ENCODE measurements at places on chromosomes 7 and 10.

DNA sequence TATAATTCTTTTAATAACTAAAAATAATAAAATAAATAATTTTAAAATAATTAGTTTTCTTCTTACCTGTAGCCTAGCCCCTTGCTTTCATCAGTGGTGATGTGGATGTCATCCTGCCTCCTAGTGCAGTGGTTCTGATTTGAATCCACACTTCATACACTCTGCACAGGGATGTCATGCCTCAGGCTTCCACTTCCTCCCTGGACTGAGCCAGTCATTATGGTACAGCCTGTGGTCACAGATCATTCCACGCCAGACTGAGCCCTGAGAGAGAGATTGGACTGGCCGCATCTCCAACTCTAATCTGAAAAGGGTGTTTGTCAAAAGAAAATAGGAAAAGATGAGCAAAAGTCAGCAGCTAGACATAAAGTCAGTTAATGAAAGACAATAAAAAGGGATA lies 436.2 kb upstream of the IGFBP3 start:
- DNase-seq: no peak

- no peak for DNase-seq
Measured at GRCh38 chr7:3338161-3338560, 37.1 kb downstream of the SDK1 start.

DNA sequence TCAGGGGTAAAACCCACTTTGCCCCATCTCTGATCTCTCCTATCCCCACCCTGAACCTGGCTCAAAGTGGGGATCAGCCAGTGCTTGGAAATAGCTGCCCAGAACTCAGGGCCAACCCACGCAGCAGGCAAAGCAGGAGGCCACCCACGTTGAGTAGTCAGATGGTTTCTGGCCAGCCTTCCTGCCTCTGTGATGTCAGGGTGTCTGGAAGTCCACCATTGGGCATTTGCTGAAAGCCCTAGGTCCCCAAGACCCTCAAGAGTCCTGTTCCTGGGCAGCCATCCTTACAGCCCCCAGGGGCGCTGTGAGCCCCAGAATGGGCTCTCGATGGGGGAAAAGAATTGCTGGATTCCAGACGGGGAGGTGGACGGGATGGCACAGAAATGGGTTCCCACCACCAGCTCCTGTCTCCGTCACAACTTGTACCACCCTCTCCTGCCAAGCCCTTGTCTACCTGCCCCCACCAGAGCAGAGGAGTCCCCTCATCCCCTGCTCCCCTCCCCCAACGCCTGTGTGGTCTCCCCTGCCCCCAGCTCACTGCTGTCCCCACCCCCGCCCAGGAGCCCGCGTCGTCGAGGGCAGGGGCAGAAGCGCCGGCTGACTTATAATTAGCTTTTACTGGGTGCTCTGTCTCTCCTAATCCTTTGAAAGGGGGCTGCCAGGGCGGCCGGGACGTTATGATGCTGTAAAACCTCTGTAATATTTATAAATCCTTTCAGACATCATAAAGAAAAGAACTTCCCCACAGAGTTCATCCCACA lies 3.9 kb downstream of the MYL10 start:
- no peak for DNase-seq

- DNase-seq: peak; percentile 41
Measured at GRCh38 chr10:35447693-35448407, 111.5 kb downstream of the CCNY start.

DNA sequence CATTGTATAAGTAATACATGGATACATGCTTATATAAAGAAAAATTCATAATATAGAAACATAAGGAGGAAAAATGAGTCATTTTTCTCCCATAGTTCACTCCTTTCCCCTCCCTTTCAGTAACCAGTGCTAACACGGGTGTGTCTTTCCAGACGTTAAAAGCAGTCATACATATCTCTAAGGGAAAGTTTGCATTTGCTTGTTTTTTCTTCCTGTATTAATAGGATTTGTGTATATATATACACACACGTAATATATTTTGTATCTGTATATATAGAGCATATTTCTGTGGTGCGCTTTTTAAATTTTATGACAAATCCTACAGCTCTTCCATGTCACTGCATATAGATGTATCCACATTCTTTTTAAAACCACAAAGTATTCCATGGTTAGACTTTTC lies 78.8 kb downstream of the RALA start:
- no peak for DNase-seq

GRCh38 chr10:73234695-73235094 lies 12.4 kb downstream of the DNAJC9 start:
- no peak for DNase-seq

DNA sequence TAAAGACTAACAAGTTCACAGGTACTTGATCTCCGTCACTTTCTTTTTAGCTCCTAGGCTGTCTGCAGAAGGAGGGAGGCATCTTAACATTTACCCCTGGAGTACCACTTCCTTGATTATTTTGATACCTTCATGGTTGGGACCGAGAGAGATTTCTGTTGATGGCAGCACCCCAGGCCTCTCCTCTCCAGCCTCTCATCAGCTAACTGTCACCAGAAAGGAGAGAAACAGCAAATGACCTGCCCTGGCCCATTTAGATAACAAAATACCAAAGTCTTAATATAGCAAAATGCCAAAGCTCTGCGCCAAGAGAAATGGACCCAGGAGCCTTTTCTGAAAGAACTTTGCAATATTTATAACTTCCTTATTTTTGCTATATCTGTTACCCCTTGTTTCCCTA lies 30.0 kb upstream of the KLHL7 start:
- no peak for DNase-seq

DNA sequence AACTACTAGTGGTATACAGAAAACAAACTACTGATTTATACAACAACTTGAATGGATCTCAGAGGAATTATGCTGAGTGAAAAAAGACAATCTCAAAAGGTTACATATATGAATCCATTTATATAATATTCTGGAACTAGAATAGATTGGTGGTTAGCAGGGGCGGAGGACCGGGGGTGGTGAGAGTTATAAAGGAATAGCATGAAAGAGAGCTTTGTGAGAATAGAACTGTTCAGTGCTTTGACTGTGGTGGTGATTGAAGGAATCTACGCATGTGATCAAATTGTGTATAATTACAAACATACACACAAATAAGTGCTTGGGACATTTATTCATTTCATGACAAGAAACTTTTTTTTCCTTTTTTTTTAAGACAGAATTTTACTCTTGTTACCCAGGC lies 19.6 kb downstream of the RAB19 start:
- no peak for DNase-seq

GRCh38 chr7:151850491-151851124 lies 26.3 kb downstream of the PRKAG2 start:
- DNase-seq: no peak

DNA sequence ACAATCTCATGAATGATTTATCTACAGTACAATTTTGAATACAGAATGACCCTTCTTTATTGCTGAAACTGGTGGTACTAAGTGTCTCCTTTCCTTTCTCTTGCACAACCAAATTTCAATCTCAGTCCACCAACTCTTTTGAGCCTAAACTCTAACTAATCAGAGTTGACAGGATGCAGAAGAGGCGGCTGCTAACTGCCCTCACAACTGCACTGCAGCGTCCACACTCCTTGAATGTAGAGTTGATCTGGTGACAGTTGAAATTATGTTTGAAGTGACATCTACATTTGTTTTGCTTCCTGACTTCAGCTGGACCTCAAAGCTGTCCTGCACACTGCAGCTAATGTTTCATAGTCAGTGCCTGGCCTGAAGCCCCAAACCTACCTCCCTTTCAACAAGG lies 139.6 kb downstream of the ZMYND11 start:
- no peak for DNase-seq

GRCh38 chr7:35792873-35793489 lies 7.9 kb upstream of the SEPTIN7 start:
- no peak for DNase-seq

DNA sequence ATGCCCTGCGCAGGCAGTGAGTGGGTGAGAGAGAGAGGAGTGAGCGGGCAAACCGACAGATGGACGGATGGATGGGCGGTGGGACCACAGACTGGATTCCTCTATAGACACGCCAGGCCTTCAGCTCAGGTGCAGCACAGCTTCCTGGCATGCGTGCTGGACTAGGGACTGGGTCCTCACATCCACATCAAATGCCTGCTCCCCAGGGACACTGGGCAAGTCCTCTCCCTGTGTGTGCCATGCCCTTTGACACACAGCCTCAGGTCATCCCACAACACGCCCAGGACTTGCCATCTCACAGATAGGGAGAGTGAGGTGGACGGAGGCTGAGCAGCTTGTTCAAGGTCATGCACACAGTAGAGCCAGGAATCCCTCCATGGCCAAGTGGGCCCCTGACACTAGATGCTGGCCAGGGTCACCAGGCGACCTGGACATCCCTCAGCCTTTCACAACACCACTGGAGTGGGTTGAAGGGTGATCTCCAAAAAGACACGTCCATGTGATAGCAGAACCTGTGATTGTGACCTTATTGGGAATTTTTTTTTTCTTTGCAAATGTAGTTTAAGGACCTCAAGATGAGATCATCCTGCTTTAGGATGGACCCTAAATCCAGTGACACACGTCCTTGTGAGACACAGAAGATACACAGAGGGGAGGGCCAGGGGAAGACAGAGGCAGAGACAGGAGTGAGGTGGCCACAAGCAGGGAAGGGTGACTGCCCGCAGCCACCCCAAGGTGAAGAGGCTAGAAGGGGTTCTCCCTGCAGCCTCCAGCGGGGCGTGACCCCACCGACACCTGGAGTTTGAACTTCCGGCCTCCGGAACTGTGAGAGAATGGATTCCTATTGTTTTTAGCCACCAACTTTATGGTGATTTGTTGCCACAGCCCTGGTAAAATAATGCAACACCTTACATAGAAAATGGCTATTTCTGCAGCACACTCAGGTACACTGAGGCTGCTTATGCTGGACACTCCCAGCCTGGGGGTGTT lies 155.0 kb upstream of the CHST15 start:
- no peak for DNase-seq

DNA sequence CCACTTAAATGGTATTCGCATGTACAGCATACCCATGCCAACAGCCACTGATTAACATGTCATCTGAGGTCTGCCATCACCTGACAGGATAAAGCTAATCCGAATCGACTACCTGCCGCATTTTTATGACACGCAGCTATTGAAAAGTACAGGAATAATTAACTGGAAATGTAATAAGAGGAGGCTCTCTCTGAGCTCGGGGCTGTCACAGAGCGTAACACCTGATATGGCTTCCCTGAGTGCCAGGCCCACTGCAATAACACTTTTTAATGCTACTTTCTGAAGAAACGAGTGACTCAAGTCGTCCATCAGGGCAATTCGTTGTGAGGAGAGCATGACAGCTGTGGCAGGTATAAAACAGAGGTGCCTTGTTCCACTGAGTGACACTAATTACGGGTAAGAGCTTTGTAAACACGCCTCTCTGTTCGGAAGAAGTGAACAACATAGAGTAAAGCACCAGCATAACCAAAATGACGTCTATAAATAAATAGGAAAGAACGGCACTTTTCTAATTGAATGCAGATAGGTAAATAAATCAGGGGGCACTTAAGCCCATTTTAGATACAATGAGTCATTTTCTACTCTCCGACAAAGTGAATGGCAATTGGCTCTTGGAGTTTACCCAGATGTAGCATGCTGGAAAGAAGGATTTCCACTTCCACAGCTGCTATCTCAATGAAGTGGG lies 56.5 kb upstream of the CREB5 start:
- no peak for DNase-seq

- no peak for DNase-seq
Measured at GRCh38 chr10:30241422-30242110, 107.5 kb downstream of the MTPAP start.

DNA sequence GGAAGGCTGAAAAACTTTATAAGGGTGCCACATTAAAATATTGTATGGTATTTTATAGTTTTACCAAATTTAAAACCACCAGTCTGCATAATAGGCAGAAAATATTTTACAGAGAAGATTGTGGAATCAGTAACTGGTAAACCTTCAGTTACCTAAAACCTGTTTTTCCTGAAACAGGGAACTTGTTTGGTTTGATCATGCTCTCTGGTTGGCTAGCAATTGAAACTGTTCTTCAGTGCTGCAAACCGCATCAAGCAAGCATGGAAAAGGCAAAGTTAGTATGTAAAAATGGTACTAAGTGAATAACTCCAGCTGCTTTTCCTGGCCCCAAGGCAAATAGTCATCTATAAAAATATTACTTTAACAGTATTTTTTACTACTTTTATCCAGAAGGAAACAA lies 316.9 kb upstream of the LRRN3 start:
- no peak for DNase-seq

GRCh38 chr10:79241629-79241989 lies 105.7 kb upstream of the PPIF start:
- no peak for DNase-seq

DNA sequence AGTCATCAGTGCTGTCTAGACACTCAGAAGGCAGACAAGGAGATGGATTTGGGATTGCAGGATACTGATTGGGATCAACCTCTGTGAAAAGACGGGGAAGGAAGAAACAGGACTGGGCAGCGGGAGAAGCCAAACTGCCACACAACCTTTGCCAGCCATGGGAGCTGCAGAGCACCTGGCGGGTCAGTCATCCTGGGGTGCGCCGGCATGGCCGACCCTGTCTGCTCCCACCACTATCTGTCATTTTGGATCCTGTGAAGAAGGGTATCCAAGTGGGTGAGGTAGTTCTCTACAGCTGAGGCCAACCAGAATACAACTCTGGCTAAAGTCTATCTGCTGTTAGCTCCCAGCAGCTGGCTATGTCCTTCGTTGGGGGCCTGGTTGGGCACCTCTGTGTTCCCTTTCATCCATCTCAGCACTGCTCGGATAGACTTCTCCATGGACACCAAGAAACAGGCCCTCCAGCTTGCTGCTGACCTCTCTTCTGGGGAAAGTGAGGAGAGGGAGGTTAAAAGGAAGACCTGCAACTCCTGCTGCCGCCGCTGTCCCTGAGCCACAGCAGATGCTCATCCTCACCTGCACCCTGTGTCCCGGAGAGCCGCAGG lies 11.7 kb upstream of the RBM17 start:
- DNase-seq: no peak

- no peak for DNase-seq
Measured at GRCh38 chr10:86595496-86595895, 58.9 kb upstream of the OPN4 start.

GRCh38 chr10:60828489-60828852 lies 50.2 kb downstream of the CDK1 start:
- no peak for DNase-seq

DNA sequence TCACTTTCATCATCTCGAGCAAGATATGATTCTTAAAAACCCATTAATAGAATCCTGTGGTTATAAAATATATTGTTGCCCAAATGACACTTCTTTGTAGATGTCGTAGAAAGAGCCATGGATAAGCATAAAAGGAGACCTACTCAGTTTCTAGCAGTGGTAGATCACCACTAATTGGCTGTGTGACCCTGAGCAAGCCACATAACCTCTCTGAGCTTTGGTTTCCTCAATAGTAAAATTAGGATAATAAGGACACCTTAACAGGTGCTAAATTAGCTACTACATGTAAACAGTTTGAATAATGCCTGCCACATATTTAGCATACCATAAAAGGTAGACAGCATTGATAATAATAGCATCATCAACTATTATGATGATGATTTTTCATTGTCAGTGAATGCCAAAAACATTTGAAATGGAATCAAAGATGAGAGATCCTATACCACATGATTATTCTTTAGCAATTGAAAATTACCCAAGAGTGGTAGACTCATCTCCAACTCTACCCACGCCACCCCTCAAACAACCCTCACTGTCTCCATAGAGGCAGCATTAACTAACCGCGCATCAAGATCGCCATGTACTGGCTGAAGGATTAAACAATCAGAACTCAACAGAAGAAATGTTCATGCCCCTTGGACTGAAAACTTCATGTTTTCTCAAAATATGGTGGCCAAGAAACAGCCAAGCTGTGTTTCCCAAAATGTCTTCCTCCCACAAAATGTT lies 45.8 kb downstream of the CHST15 start:
- no peak for DNase-seq

All from HS-27A (cell line).